ENCODE measurements at places on chromosomes 7 and 10.
A peak's percentile ranks its signal among the peaks of the same experiment; 100 is the strongest.

GRCh38 chr10:301536-301935, 166.3 kb downstream of the ZMYND11 start:
- DNase-seq, result no peak

- no peak for DNase-seq
Observed at GRCh38 chr10:132591166-132591971, 53.8 kb downstream of the INPP5A start.

DNA sequence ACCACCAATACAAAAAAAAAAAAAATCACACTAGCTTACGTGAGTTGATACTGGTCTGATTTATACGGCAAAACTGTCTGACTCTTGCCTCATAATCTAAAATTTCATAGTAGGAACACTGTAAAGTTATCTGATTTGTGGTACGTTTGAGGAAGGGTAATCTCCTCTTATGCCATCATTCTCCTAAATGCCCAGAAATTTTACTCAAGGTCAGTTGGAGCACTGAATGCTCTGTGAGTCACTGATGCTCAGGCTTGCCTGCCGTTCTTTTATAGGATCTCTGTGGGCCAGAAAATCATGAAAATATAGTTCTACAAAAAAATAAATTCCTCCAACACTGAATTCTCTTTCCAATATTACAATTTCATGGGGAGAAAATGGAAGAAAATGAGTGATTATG, 135.7 kb downstream of the PDE1C start:
- DNase-seq, result no peak

DNA sequence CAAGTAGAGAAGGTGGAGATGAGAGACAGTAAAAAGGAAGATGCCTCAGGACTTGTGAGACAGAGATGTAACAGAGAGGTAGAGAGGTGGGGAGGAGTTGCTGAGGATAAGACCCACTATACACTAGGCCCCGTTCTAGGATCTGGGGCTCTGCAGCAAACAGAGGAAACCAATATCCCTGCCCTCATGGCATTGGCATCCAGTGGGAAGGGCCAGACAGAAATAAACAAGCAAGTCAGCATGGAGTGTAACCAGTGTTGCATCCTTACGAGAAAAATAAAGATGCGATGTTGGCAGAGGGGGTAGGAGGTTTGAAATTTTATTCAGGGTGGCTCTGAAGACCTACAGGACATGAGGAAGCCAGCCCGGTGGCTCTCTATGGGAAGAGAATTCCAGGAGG, 22.0 kb upstream of the EEPD1 start:
- DNase-seq, result no peak

DNA sequence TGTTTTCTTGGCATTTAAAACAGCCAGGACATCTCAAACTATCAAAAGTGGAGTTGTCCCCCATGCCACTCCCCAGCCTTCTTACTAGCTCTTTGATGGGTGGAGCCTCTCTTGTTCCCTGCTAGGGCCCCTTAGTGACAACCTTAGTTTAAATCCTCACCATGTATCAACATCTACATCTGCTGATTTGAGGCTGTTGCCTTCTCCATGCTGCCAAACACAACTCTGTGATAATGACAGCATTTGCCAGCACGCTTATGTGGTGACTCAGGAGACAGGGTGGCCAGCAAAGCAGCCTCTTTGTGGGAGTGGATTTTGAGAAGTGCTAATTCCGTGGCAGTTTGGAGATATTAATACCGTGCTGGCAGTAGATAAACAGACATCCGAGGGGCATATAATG, 145.4 kb downstream of the LRRC4 start:
- DNase-seq, result peak; percentile 50

- DNase-seq, result no peak
Observed at GRCh38 chr10:60170250-60170649, 219.4 kb downstream of the ANK3 start.

Measured in ACHN (cell line).